Left renal pelvis (tissue), 4 donors: ENCODE measurements at places on chromosomes 2 and 18.

- no peak for DNase-seq
These were observed 58.7 kb downstream of the AFTPH start for GRCh38 chr2:64582774-64583340.

GRCh38 chr2:95077861-95078603 is 43.6 kb downstream of the MRPS5 start:
- no peak for DNase-seq

DNA sequence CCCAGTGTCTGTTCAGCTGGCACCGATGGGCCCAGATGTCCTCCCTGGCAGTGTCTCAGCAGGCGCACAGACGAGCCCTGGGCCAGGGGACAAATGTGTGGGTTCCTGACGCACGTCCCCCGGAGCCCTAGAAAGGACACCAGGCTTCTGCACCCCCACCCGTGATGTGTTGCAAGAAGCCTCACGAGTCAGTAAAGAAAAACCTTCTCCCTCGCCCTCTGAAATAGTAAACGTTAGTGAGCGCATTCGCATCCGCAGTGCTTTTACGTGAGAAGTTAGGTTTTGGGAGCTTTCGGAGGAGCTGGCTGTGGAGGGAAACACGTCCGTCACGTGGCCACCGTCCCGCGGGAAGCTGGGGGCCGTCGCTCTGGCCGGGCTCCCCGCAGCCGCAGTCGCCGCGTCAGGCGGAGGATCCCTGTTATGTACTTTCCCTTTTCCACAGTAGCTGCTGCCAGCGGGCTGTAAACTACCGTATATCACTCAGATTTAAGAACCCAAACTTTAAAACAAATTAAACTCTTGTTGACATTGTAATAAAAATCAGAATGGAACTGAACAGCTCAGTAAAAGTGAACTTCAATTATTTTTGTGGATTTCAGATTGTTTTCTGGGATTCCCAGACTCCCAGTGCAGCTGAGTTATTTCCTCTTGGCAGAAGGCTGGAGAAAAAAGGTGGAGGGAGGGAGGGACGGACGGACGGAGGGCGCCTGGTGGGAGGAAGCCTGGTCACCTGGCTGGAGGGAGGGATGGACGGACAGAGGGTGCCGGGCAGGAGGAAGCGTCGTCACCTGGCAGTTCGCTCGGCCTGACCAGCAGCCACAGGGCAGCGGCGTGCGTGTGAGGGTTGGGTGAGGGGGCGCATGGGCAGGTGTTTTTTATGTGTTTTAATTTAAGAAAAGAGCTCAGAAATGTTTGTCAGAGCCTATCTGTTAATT is 112.1 kb downstream of the NFATC1 start:
- DNase-seq, result no peak

DNA sequence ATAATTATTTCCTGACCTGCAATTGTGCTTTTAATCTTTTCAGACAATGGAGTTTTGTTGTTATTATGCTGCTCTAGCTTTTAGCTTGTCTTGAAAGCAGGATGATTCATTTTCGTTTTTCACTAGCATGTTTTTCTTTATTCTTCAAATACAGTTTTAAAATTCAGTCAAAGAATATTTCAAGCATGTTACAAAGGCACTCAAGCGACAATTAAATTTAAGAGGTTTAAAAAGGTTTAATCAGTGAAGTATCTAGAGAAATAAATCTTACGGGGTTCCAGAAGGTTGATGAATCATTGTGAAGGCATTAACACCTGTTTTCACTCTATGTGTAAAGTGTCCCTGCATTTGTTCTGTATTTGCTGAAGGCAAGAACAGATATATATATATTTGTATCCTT is 390.7 kb upstream of the TMEFF2 start:
- DNase-seq, result no peak

- DNase-seq, result no peak
These were observed 236.8 kb downstream of the ZNF516 start for GRCh38 chr18:76258209-76258608.

GRCh38 chr2:53949457-53949856 is 21.3 kb downstream of the PSME4 start:
- no peak for DNase-seq

GRCh38 chr2:3959372-3959771 is 256.0 kb downstream of the DCDC2C start:
- DNase-seq, result peak; percentile 20

DNA sequence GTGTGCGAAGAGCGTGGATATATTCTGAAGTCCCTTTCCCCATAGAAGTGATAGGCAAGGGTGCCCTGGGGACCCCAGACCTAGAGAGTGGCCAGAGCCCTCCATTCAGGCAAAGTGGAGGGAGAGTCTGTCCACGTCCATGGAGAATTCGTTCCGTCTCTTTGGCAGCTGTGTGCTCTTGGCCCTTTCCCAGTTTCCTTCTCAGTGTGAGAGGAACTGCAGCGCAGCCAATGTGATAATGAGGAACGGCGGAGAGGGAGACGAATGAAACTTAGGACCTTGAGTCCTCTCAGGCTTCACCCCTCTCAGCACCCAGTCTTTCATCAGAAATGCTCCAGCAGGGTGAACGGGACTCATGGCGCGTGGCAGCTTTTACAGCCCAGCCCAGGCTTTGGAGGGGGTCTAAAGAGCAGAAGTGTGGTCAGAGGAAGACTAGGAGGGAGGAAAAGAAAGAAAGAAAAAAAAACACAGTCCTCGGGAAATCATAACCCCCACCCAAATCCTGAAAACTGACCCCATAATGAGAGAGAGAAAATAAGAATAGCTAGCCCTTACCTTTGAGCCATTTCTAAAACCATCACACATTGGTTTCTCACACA is 95.0 kb upstream of the RIOK3 start:
- DNase-seq, result no peak

DNA sequence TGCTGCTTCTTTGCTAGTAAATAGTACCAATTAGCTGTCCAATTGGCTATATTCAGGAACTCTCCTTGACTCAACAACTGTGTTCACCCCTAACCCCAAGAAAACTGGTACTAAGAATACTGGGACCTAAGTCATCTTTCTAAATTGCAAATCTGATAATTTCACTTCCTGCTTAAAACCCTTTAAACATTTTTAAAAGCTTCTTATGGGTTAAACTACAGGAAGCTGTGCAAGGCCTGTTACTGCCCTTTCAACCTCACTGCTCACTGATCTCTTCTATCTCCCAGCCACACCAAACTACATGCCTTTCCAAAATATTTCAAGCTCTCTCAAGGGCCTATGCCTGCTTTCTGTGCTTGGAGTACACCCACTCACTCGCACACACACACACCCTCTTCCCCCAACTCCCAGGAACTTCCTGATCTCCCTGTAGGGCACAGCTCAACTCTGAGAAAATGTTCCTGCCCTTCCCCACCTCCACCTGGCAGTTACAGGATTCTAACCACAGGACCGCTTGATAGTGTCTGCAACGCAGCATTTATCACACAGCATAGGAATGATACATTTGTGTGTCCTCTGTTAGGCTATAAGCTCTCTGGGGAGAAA is 6.7 kb downstream of the LMAN1 start:
- no peak for DNase-seq

- no peak for DNase-seq
These were observed 75.3 kb downstream of the CCDC148 start for GRCh38 chr2:158381205-158381604.

DNA sequence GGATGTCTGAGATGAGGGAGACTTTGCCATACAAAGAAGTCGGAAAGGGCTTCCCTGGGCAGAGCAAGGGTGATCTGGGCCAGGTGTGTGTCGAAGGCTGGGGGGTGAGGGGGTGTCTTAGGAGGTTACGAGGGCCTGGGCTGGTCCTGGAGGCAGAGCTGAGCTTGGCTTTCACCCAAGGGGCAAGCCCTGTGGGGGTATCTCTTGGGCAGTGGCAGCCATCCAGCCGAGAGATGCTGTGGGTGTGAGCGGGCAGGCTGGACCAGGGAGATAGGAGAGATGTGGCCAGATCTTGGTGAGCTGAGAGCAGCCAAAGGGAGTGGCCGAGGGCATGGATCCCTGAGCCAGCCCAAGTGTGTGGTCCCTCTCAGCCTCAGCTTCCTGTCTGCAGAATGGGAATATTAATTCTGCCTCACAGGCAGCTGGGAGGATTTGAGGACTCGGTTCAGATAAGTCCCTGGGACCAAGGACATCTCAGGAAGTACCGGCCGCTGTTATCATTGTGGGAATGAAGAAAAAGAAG is 33.0 kb downstream of the MAL start:
- DNase-seq, result no peak

GRCh38 chr2:215949991-215950404 is 63.4 kb downstream of the MREG start:
- no peak for DNase-seq

GRCh38 chr18:62285281-62285680 is 39.8 kb upstream of the TNFRSF11A start:
- DNase-seq, result no peak

DNA sequence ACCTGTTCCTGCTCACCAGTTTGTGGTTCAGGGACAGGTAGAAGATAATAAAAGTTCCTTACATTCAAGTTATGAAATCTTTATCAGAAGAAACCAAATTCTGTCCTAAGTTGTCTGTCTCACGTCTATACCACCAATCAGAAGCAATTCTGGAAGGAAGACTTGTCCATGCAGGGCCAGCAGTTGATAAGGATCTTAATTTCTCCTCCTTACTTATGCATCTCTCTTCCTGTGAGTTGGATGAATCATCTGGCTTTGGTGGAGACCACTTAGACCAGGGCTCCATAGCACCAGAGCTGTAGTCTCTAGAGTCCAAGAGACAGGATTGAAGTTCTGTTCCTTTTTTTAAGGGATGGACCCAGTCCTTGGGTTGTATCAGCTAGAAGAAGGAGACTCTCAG is 106.5 kb downstream of the APOB start:
- DNase-seq, result no peak
